ENCODE measurements at places on chromosomes 7 and 10.

- DNase-seq = no peak
Observed at GRCh38 chr7:140596519-140597427, 43.8 kb downstream of the DENND2A start.

GRCh38 chr10:30437031-30437841, 3.3 kb downstream of the MAP3K8 start:
- DNase-seq = no peak

- no peak for DNase-seq
Observed at GRCh38 chr7:26052706-26053105, 99.3 kb upstream of the NFE2L3 start.

DNA sequence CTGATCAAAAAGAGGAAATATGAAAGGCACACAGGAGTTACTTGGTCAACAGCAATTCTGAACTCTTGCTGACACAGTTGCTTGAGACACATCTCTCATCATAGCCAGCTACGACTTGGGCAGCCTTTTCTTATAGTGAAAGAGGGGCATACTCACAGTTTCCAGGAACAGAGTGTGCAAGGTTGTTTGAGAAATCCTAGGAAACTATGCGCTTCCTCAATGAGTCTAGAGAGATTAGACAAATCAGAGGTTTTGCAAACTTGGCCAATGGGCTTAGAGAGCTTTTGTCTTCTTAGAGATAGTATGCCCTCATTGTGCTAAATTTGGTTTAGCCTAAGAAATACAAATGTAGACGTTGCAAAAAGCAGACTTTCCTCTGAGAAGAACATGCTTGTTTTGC, 370.4 kb downstream of the HGF start:
- no peak for DNase-seq

DNA sequence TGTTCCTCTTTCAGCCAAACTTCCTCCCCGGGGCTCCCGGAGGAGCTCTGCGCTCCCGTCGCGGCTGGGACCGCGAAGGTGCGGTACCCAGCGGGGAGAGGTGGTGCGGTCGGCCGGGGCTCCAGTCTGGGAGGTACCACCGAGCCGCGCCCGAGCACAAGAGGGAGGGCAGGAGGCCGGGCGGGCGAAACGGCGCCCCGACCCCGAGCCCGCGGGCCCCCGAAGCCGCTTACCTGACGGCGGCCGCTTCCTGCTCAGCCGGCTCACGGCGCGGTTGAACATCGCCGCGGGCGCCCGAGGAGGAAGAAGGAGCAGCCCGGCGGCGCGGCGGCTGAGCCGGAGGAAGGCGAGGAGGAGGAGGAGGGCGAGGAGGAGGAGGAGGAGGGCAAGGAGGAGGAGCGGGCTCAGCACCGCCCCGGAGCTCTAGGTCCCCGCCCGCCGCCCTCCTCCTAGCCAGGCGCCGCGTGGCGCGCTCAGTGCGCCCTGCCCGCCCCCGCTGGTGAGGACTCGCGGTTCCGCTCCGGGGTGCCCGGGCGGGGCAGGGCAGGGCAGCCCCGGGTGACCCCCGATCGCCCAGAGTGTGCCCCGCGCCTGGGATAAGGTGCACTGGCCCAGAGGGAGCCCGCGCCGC, at the start of gene RGS10:
RGS10 (minus strand) TSS at position 363 of the 631 bp plus-strand sequence; CDS start at position 282, 81 bp downstream.
- DNase-seq = peak; percentile 76

GRCh38 chr7:151330181-151330580, 11.4 kb upstream of the NUB1 start:
- DNase-seq = no peak

GRCh38 chr10:114337510-114338462, 66.5 kb downstream of the AFAP1L2 start:
- no peak for DNase-seq

GRCh38 chr7:29017713-29018112, 59.6 kb upstream of the TRIL start:
- DNase-seq = no peak

DNA sequence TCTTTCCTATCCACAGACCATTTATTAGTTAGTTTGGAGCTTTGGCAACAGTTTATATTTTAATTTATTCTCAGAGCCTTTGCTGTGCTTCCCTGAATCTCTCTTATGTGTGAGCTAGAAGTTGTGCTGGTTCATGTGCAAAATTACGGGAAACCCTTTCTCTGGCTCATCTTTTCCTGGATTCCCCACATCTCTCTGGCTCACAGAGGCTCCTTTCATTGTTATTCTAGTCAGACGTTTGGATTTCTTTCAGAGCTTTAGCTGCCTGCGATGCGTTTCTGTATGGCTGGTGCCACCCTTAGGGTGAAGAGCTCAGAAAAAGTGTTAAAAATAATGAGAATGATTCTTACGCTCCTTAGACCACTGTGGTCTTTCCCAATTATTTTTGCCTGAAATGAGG, 53.3 kb downstream of the TPST1 start:
- no peak for DNase-seq

DNA sequence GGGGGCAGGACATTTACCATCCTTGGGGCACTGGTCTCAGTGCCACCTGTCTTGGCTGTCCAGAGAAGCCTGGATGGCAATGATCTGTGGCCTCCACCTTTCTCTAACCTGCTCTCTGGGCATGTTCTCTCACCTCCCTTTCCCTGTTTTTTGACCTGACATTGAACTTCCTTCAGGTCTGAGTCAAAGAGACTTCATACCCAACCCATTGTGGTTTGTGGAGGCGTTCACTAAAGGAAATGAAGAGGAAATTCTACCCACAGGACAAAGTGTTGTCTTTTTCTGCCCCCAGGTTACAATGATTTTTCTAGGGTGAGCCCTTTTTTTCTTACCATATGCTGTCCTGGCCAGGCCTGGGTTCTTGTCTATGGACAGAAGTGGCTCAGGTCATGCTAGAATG, 76.6 kb downstream of the CYP26A1 start:
- no peak for DNase-seq

GRCh38 chr10:78541481-78542140, 507.9 kb downstream of the RPS24 start:
- no peak for DNase-seq

GRCh38 chr7:101998906-101999240, 181.4 kb downstream of the CUX1 start:
- no peak for DNase-seq

DNA sequence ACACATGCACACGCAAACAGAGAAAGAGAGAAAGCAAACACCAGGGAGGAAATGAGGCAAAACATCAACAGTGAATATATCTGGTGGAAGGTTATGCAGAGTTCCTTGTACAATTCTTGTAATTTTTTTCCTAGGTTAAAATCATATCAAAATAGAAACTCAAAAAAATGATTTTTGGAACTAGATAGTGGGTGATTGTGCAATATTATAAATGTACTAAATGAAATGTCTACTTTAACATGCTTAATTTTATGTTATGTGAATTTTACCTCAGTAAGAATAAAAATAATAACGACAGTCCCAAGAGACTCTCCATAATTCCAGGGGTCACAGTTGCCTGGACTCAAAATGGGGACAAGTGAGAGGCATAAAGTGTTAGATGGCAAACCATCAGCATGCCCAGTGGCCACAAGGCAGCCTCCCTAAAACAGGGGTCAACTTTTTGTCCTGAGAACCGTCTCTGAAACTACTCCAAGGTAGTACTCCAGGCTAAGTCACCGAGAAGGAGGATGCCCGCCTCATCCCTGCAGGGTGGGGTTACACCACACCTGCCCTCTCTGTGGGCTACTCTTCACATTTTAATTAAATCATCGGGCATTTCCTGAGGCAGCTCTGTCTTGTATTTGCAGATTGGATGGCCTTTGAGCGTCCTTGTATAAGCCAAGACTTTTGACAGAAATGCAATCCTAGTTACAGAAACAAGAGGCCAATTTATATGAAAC, 267.7 kb downstream of the ELMO1 start:
- DNase-seq = no peak

DNA sequence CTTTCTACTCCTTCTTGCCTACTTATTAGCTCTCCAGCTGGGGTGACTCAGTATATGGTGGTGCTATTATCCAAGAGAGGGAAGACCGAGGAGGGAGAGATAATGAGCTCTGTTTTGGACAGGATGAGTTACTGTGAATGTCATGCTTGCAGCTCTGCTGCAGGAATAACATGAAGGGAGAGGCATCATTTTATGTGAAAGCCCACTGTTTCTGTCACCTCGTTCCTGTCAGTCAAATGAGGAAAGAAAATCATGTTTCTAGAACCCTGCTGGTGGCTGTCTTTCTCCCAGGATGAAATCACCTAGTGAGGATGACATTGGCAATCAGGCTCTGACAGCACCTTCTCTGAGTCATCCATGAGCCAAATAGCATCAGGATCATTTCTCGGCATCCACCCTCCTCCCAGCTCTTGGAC, 1291.6 kb upstream of the AUTS2 start:
- DNase-seq = no peak

GRCh38 chr7:101910991-101911799, 93.8 kb downstream of the CUX1 start:
- DNase-seq = no peak

GRCh38 chr10:87603769-87604168, 55.9 kb upstream of the PAPSS2 start:
- no peak for DNase-seq

DNA sequence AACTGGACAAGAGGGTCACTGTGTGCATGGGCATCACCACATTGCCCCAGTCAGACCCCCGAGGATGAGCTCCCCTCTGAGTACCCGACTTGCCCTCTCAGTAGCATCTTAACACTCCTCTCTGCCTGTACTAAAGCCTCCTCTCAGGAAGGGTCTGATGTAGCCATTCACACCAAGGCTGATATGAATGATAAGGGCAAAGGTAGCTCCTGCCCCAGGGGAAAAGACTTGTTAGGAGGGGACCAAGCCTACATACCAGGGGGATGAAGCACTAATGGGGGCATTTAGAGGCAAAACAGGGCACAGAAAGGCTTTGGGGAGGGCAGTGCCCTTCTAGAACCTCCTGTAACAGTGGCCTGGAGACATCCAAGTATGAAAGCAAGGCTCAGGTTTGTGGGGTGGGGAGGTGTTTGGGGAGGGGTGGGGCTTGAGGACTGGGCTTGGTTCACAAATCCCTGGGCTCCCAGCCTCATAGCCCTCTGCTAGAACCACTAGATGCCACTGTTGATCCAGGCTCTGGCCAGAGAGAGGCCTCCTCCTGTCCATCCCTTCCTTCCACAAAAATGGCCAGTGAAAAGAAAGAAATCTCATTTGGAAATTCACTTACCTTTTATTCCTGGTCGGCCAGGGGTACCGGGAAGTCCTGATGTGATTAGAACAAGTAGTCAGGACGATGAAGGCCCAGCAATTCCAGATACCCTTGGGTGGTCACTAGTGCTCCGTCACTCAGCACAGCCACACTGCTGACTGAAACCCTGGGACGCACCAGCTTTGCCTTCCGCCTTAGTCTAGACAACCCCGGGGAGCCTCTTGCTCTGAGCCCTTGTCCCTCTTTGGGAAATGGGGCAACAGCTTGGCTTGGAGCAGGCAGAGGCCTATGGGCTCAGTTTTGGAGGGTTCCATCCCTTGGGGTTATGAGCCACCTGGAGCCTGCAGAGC, 40.3 kb downstream of the COL17A1 start:
- DNase-seq = no peak

DNA sequence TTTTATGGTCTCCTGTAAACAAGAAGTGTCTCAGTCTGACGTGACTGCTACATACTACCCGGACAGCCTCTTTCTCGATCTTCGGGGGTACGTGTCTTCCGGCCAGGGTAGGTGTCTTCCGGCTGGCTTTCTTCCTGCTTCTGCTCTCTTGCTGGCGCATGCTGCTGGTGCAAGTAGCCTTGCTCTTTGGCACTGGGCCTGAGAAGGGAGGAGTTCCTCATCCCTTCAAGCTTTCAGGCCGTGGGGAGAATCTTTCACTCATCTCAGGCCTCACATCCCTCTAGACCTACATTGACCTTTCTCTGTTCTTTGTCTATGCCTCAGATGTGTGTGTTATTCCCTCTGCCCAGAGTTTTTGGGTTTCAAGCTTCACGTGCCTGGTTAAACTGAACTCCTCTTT, 130.4 kb downstream of the JCAD start:
- no peak for DNase-seq

- no peak for DNase-seq
Observed at GRCh38 chr10:71358277-71358676, 38.4 kb upstream of the CDH23 start.

DNA sequence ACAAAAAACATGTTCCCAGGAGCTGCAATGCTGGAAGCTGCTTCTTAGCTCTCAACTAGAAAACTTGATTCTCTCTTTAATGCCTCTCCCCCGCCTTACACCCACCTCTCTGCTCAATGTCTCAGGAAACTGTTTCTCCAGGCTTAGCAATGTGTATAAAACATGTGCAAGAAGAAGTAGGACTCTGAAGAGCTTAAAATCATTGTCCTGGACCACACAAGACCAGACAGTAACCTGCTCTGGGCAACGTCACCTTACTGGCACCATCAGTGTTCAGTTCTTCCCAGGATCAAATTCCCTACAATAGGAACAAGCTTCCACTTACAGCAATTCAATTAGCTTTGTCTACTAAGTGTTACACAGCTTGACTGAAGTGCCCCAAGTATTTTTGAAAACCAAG, 104.9 kb downstream of the RAPGEF5 start:
- DNase-seq = no peak

DNA sequence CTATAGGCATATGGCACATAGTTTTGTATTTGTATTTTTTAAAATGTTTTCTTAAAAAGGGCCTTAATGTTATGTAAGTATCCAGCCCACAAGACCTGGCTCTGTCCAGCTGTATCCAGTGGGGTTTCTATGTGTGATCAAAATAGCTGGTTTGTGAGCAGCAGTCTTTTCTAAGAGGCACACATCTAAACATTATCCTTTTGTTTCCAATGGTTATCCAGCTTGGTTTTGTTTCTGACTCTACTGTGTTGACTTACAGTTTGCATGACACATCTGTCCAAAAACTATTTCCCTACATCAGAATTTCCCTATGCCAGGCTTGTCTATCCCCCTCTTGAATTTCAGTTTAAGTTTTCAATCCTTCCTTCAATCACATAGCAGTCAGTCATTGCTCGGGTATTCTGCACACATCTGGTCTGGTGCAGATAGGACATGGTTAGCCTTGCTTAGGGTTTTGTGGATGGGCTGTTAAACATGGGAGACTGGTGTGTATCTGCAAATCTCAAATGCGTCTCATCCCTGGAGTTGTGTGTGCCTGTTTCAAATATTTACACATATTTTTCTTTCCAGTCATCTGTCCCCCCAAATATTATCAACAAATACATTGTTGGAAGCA, 104.2 kb downstream of the SAMD9 start:
- DNase-seq = no peak

DNA sequence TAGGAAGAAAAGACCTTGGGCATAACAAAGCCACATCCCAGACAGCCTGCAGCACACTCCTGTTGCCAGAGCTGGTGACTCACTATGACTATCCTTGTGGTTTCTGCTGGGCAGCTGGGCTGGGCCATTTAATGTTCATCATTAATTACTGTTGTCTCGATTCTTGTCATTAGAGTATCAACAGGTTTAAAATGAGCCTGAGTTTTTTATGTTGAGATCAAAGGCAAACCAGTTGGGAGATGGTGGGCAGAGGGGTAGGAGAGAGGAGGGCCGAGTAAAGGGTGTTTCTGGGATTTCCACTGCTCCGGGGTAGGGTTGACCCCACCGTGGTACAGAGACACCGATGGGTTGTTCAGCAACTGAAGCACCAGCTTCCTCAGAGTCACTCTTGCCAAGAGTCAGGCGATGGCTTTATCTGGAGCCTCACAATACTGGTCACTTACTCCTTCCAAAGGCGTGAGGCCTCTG, 128.7 kb upstream of the LYZL1 start:
- DNase-seq = no peak

GRCh38 chr7:27876756-27877155, 136.8 kb downstream of the TAX1BP1 start:
- DNase-seq = no peak

Data from GM12891 (cell line).